ENCODE measurements at places on chromosomes 2 and 18.

DNA sequence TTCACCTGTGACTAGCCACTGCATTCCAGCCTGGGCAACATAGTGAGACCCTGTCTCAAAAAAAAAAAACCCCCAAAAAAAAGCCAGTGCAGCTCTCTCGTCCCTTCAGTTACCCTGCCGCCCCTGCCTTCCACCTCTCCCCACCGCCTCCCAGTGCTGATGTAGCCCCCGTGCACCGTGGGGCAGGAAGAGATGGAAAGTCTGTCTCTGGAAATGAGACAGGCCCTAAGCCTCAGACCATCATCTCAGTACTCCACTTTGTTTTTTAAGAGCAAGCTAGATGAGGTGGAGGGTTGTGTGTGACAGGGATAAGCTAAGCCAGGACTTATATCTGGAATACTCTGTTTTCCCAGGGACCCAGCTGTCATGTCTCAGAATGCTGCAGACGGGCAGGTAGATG is 32.0 kb downstream of the MERTK start:
- H3K27ac ChIP-seq, result no peak overlapping the region
- no peaks in the 10 kb centered on the region for H3K27me3 ChIP-seq
- H3K4me3 ChIP-seq, result no peak overlapping the region
- DNase-seq, result no peak
- H3K36me3 ChIP-seq, result no peaks in the 10 kb centered on the region

- H3K27me3 ChIP-seq, result no peaks in the 10 kb centered on the region
- no peak for DNase-seq
- H3K27ac ChIP-seq, result no peak overlapping the region
- H3K36me3 ChIP-seq, result no peaks in the 10 kb centered on the region
- H3K4me1 ChIP-seq, result no peaks in the 10 kb centered on the region
Observed at GRCh38 chr2:229591611-229592010, 122.7 kb downstream of the DNER start.

GRCh38 chr2:152421521-152422370 is 86.8 kb downstream of the FMNL2 start:
- H3K27me3 ChIP-seq, result no peaks in the 10 kb centered on the region
- no peaks in the 10 kb centered on the region for H3K36me3 ChIP-seq
- peaks cover 14% of the 10 kb centered on the region for H3K4me1 ChIP-seq
- H3K27ac ChIP-seq, result no peak overlapping the region

GRCh38 chr2:182649316-182649715 is 66.7 kb upstream of the DNAJC10 start:
- no peaks in the 10 kb centered on the region for H3K27me3 ChIP-seq
- H3K36me3 ChIP-seq, result no peaks in the 10 kb centered on the region
- H3K4me1 ChIP-seq, result no peaks in the 10 kb centered on the region
- H3K27ac ChIP-seq, result no peak overlapping the region

DNA sequence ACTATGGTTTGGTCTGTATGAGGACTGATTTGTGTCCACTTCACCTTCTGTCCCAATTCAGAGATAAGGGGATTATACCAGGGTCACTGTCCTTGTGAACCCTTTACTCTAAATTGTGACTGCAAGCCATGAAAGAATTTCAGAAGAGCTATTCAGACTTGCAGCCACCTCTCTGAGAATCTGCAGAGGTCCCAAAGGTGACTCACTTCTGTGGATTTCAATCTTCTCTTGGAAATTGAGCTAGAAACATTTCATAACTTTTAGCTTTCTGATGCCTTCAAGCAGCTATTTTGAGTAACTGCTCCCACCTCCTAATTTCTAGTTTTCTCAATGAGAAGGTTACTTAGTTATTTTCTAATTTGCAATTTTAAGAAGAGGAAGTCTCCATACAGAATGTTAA is 1242.4 kb upstream of the ACVR2A start:
- DNase-seq, result no peak
- H3K27me3 ChIP-seq, result no peaks in the 10 kb centered on the region
- H3K4me3 ChIP-seq, result no peak overlapping the region
- no peak overlapping the region for H3K27ac ChIP-seq
- no peaks in the 10 kb centered on the region for H3K4me1 ChIP-seq

- H3K4me1 ChIP-seq, result no peaks in the 10 kb centered on the region
- no peak for DNase-seq
- no peaks in the 10 kb centered on the region for H3K36me3 ChIP-seq
- no peak overlapping the region for H3K27ac ChIP-seq
- no peaks in the 10 kb centered on the region for H3K27me3 ChIP-seq
Observed at GRCh38 chr18:68314403-68314802, 400.5 kb downstream of the TMX3 start.
